ENCODE measurements at places on chromosomes 2 and 18.

DNA sequence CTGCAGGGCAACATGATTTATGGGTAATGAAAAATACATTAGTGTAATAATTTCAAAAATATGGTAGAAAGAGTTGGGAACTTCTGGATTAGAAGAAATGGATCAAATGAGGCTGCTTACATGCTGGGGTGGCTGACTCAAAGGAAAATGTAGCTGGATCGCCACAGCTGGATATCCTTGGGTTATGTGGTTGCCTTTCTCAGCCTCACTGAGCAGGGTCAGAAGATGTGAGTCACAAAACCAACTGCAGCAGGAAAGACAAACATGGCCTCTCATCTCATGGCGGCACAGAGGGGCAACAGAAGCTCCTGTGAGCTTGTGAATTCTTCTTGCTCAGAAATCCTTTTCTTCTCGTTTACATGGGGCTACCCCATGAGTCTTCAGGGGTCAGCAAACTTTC, 317.1 kb upstream of the SPRED2 start:
- no peak for DNase-seq

DNA sequence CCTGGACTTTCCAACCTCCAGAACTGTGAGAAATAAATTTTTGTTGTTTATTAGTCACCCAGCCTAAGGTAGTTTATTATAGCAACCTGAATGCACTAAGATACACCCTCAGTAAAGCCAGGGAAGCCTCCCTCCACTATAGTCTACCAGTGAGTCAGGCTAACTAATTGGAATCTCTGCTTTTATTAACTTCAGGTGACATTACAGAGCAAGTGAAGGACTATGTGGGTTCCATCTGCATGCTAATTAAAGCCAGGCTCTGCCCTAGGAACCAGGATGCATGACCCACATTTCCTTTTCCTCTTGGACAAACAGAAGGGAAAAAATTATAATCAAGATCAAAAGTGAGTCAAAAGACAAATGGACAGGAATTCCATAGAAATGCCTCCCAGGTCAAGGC, 56.1 kb downstream of the ZC3H8 start:
- no peak for DNase-seq

DNA sequence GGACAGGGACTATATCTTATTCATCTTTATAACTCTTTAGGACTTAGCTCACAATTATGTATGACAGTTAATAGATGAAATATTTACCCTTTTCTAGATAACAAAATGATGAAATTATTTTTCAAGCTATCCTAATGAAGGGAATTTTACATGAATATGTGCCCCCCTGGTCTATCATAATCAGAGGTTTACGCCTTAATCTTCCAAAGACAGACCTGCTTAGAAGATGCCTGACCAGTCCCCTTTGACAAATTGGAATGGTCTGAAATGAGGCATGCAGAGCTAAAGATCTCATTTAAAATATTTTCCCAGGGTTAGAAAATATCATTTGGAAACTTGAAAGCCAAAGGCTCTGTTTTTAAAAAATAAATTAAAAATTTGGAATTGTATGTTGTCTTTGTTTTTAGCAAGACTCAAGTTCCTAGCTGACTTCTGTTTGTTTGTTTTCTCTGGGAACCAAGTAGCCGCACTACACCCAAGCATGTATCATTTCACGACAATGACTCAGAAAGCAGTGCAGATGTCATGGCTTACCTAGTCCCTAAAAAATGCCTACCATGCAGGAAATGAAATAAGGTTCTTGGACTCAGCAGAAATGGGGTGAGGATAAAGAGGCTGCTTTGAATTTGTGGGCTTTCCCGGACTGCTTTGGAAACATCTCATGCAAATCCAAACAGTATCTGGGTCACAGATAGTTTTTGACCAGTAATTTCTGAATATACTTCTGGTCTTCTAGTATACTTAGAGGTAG, 162.1 kb downstream of the ZEB2 start:
- DNase-seq: no peak

DNA sequence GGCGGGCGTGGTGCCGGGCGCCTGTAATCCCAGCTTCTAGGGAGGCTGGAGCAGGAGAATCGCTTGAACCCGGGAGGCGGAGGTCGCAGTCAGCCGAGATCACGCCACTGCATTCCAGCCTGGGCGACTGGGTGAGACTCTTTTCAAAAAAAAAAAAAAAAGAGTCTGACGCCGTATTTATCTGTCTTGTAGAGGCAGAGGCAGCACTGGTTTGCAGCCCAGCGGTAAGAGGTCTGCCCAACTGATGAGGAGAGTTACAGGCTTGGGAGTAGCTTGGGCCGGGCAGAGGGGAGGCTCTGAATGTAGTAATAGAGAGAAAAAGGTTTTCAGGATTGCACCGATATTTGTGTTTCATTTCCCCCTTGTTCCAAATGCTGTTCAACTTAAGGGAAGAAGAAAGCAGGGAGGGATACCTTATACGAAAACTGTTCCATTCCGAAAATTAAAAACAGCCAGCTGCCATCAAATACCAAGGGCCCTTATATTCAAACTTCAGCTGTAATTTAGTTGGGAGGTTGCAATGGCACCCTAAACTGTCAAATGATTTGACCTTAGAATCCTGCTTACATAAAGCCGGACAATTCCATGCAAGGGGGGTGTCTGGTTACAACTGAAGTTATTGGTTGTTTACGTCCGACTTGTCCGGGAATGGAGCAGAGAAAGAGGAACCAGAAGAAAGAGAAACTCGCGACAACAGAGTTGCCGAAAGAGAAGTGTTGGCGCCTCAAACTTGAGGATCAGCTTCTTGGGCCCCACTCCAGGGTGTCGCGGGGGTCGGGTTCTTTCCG, 9.2 kb upstream of the SP9 start:
- no peak for DNase-seq

DNA sequence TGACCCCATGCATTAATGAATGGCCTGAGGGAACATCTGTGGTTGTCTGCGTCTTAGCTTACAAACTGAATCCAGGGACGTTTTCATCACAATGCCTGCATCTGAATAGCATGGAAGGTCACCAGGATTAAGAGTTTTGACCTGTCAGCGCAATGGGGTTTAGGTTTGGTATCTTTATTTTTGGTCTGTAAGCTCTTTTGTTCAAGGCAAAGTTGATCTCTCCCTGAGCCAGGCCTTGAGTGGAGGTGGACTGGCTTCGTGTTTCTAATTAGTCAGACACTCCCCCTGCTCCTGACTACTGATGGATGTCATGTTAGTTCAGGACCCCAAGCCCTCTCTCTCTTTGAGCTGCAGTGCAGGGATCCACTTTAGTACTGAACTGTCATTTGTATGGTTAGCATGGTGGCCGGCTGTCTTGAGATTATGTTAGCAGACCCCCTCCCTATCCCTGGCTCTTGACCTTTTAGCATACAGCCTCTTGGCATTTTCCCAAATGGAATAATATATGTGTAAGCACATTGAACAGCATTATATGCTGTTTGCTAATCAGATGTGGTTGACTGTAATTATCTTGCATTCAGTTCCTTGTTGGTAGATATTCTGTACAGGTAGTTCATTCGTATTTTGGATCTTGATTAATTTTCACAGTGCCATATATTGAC, 59.2 kb downstream of the LYPD6 start:
- no peak for DNase-seq

- no peak for DNase-seq
Observed at GRCh38 chr2:20215183-20216040, 9.5 kb downstream of the SDC1 start.

DNA sequence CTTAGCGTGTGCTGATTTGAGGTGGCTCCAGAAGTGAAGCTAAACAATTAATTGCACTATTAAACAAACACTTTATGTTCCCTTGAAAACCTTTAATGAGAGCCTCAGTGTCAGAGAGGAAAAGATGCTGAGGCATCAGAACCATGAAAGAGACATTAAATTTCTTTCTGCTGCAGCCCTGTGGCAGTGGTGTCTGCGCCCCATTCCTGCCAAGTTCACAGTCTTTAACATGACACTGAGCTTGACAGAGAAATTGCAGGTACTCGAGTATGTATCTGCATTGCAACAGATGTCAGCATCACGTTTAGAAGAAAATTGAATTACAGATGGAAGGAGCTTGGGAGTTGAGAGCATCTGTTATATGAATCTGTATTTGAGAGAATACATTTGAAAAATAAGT, 111.3 kb upstream of the CREB1 start:
- no peak for DNase-seq

GRCh38 chr2:117614823-117615534, 199.5 kb upstream of the DDX18 start:
- no peak for DNase-seq

GRCh38 chr2:218270721-218271486, 585 bp downstream of the PNKD start:
- no peak for DNase-seq

GRCh38 chr18:23416298-23416697, 36.8 kb upstream of the RIOK3 start:
- DNase-seq: no peak

DNA sequence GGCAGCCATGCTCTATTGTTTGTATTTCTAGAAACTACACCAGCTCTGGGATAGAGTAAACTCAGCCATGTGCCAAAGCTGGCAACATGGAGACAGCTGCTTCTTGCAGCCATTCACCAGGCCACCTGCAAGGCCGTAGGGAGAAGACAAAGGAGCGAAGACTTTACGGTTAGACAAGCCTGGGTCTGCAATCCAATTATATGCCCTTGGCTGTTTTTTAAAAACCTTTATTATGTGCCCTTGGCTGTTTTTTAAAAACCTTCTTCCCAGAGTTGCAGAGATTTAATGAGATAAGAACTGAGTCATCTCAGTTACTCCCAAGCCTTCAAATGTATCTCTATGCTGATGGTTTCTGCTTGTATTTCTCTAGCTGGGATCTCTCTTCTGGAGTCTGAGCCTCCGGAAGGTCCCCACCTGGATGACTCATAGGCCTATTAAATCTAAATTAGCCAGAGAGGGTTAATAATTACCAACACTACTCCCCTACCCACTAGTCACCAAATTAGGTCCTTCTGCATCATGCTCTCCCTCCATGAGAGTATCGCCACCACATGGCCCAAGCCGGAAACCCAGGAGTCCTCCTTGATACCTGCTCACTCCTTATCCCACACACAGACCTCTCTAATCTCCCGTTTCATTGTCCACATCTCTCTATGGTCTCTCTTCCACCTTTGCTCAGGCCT, 17.5 kb upstream of the DPP4 start:
- no peak for DNase-seq

DNA sequence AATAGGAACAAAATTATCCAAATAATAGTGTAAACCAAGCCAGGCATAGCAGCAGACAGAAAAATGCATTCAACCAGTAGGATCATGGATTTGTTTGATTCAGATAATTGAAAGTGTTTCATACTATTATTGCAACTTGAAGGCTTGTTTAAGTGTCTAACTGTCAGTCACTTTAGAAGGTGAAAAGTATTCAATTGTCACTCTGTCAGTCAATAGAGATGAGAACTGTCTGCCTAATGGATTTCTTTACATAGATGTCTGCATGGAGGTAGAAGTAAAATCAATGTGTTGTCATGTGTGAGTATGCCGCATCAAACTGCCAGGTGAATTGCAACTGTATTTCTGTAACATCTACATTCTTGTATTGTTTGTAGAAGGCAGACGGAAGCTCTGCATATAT, 65.0 kb downstream of the ZNF407 start:
- no peak for DNase-seq

- DNase-seq: no peak
Observed at GRCh38 chr2:8312861-8313830, 368.7 kb upstream of the ID2 start.

- no peak for DNase-seq
Observed at GRCh38 chr2:71882949-71883472, 264.7 kb downstream of the CYP26B1 start.

DNA sequence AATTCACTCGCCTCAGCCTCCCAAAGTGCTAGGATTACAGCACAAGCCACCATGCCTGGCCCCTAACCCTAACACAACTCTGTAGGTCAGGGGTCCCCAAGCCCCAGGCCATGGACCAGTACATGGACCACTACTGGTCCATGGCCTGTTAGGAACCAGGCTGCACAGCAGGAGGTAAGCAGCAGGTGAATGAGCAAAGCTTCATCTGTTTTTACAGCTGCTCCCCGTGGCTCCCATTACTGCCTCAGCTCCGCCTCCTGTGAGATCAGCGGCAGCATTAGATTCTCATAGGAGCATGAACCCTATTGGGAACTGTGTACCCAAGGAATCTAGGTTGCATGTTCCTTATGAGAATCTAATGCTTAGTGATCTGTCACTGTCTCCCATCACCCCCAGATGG, 201.7 kb downstream of the NRP2 start:
- DNase-seq: no peak

DNA sequence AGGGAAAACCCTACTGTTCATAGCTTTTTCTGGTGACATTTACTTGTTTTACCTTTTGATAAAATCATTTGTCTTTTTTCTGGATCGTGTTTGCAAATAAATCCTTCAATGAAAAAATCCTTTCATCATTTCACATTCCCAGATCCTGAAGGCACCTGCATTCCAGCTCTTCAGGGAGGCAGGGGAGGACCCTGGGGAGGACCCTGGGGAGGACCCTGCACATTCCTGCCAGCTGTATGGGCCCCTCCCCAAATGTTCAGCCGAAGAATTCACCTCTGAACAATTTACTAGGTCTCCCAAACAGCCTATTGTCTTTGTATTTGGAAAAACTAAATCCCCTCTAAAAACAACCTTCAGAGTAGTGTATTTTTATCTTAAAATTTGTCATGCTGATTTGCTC, 558.4 kb upstream of the ID2 start:
- no peak for DNase-seq

GRCh38 chr18:76405681-76406356, 89.2 kb downstream of the ZNF516 start:
- peak; percentile 36 for DNase-seq

GRCh38 chr2:80395251-80395650, 90.7 kb upstream of the LRRTM1 start:
- DNase-seq: no peak

- DNase-seq: no peak
Observed at GRCh38 chr18:39692367-39693015, 2126.9 kb upstream of the CELF4 start.

DNA sequence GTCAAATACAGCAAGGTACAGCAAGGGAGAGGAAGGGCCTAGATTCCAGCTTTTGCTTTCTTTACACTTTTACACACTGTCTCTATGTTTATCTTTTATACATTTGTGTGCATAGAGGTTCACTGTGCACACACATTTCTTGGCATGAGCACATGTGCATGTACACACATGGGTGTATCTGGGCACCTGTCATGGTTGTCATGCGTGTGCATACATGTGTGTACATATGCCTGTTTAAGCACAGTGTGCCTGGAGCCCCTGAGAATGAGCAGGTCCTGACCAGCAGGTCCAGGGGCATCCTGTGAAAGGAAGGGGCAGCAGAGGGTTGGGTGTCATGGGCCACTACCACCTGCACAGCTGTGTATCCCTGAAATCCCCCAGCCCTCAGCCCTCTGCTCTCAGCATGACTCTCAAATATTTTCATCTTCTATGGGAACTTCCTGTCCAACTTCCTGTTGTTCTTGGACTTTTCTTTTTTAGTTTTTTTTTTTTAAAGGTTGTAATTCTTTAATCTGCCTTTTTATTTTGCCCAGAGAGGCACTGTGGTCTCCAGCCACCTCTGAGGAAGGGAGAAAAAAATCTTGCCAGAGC, 97.0 kb upstream of the EPAS1 start:
- DNase-seq: no peak

GRCh38 chr2:18724371-18725145, 135.2 kb upstream of the NT5C1B start:
- DNase-seq: no peak
